ENCODE measurements at places on chromosomes 16 and 17.

DNA sequence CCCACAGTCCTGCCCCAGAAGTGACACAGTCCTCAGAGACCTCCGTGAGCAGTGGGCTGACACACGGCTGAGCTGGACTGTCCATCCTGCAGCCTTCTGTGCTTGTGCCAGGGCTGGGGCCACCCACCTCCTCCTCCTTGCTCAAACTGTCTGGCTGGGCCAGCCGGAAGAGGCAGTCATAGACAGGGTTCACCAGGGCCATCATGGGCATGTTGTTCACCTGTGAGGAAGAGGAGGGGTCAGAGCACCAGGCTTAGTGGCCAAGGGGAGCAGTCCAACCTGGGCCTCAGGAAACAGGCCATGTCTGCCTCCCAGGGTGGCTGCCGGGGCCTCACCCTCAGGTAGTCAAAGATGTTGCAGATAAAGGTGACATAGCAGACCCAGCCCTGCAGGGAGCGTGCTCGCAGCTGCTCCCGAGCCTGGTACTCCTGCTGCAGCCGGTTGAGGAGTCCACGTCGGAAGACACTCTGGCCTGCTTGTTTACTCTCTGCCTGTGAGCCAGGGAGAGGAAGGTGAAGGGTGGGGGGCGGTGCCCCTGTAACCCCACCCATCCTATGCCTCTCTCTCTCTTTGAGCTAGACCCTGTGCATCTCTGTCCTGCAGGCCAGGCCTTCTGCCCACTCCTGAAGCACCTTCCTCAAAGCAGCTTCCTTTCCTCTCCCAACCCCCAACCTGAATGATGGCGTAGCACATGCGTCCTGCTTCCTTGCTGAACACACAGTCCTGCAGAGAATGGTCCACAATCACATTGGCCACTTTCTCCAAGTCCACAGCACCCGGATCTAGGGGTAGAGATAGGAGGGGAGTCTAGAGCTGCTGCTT lies 3.4 kb downstream of the MIF4GD start:
- DNase-seq, result peak; percentile 66

DNA sequence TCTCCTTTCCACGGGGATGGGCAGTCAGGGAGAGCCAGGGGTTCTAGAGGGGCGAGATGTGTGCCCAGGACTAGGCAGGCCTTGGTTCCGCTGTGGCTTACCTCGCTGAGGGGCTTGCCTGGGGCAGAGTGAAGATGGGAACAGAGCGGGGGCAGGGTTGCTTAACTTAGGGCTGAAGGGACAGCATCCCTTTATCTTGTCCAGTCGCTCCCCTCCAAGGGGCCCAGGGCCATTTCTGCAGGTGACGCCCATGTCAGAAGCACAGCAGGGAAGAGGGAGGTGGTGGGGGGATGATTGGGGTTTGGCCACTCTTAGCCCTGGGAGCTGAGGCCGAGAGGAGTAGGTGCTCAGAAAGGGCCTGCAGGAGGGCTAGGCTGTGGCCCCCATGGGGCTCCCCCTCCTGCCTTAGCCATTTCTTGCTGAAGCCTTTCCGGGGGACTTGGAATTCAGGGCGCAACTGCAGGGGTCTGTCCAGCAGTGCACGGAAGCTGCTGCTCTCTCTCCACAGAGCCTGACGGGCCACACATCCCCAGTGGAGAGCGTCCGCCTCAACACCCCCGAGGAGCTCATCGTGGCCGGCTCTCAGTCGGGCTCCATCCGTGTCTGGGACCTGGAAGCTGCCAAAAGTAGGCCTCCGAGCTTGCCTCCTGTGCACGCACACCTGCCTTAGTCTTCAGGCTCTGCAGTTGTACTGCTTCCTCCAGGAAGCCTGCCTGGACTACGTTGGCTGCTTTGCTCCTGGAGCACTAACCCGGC lies 8.5 kb downstream of the KATNB1 start:
- no peak for DNase-seq

- no peak for DNase-seq
Observed at GRCh38 chr17:41772218-41772585, 14.3 kb downstream of the JUP start.

DNA sequence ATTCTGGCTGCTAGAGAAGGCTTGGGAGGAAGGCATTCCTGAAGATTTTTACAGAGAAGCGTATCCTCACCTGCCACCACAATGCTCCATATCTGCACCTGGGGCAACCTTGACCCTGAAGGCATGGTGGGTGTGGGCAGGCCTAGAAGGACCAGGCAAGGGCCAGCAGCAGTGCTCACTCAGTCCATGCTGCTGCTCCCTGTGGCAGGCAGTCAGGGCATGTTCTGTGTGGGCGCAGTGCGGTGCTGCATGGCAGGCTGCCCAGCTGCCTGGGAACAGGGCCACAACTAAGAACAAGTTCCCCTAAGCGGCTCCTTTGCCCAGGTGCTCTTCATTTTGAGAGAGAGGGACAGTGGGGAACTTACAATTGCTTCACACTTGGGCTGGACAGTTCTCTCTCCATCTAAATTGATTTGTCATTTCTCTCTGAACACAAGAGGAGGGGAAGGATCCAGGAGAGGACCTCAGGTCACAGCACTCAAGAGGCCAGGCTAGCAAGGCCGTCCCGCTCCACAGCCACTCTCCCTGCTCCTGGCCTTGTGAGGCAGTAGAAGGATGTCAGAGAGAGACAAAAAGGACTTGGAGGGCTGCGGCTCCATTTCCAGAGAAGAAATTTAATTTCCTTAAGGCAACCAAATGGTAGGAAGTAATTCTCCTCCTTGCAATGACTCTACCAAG lies 158.8 kb downstream of the AATF start:
- DNase-seq, result no peak

- DNase-seq, result no peak
Observed at GRCh38 chr17:44956998-44957981, 9.7 kb upstream of the KIF18B start.

- no peak for DNase-seq
Observed at GRCh38 chr16:86215233-86215978, 294.9 kb upstream of the FOXF1 start.

- DNase-seq, result no peak
Observed at GRCh38 chr17:17093764-17094163, 51.5 kb downstream of the MPRIP start.

DNA sequence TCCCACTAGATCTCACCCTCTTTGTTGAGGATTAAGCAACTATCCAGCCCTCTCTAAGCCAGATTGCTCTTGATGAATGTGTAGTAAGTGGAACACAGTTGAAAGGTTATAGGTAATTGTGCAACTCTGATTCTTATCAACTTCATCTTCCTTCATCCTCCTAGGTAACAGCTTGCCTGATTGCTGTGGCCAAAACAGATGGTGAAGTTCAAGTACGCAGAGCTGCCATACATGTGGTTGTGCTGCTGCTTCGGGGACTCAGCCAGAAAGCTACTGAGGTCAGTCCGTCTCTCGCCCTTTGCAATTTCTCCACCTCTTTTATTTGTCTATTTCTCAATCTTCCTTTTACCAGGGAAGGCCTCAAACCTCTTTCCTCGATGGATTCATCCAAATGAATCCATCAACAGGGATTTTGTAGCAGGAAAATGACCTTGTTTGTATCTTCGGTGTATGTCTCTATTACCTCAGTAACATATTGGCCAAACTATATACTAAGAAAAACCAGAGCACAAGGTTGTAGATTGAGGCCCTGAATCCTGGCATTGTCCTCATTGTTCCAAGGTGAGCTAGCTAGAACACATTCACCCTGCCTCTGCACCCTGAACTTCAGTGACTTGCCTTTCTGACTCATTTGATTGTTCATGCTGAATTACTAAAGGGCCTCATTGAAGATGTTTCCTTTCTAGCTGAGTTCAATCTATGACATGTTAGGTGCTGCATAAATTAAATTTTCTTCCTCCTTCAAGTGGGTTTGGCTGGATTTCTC lies 65.1 kb upstream of the HAS3 start:
- no peak for DNase-seq

GRCh38 chr17:48727415-48728175 lies 955 bp downstream of the HOXB13 start:
- DNase-seq, result no peak

GRCh38 chr16:51766739-51767138 lies 615.7 kb upstream of the SALL1 start:
- DNase-seq, result no peak

DNA sequence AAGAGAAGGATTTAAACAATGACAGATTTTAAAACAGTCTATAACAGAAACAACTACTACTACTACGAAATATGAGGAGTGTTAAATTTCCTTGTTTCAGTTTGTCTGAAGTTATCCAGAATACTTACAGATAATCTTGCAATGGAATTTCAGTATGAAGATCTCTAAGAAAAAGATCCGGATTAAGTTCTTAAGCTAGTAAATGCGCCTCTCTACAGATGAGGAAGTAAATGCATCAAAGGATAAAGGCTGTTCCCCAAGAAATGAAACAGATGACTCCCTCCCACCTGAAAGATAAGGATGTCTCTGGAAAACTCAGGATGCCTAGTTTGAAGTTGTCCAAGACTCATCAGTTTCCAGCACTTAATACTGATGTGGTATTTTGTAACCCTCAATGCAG lies 105.1 kb downstream of the PARN start:
- no peak for DNase-seq

DNA sequence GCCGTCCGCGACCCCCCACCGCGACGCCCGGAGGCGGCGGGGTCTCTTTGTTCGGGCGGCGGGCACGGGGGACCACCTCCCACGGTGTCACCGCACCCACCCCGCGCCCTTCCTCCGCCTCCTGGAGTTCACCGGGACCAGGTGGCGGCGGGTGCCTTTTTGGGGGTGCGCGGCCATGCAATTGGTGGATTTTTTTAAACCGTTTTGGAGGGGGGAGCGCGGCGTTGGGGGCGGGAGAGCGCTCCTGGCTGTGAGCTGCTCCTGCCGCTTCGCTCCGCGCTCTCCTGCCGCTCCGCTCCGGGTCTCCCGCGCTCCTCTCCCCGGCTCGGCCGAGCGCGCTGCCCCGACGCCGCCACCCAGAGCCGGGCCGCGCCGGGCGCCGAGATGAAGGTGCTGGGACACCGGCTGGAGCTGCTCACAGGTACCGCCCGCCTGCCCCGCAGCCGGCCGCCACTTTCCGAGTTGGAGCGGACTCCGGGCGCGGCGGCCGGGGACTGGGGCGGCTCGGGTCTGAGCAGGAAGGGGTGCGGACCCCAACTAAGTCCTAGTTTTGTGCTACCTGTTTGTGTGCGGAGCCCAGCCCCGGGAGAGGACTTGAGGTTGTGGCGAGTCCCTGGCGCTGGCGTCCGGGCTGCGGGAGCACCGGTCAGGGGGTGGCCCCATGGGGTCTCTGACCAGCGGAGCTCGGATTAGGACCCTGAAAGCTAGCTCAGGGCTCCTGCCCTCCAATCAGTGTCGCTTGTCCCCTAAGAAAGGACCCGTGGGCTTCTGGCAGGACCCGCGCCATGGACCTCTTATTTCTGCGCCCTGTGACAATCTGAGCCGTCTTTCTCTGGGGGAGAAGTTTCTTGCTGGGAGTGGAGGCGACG lies 35.7 kb upstream of the NDRG4 start:
- no peak for DNase-seq

GRCh38 chr17:38568845-38569510 lies 36.8 kb downstream of the SRCIN1 start:
- no peak for DNase-seq

Data from NCI-H2029 (cell line).